ENCODE measurements at places on chromosomes 5 and 9.

GRCh38 chr9:131167146-131167692, 41.8 kb downstream of the NUP214 start:
- no peak for DNase-seq

DNA sequence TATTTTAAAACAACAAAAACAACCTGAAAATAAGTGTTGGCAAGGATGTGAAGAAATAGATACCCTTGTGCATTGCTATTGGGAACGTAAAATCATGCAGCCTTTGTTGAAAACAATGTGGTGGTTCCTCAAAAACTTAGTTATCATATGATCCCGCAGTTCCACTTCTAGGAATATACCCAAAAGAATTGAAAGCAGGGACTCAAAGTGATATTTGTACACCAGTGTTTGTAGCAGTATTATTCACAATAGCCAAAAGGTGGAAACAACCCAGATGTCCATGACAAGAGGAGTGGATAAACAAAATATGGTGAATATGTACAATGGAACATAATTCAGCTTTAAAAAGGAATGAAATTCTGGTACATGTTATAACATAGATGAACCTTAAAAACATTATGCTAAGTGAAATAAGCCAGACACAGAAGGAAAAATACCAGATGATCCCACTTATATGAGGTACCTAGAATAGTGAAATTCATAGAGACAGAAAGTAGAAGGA, 29.0 kb downstream of the IRF1 start:
- DNase-seq = no peak

GRCh38 chr5:103461243-103461642, 101.3 kb downstream of the NUDT12 start:
- DNase-seq = peak; percentile 80

DNA sequence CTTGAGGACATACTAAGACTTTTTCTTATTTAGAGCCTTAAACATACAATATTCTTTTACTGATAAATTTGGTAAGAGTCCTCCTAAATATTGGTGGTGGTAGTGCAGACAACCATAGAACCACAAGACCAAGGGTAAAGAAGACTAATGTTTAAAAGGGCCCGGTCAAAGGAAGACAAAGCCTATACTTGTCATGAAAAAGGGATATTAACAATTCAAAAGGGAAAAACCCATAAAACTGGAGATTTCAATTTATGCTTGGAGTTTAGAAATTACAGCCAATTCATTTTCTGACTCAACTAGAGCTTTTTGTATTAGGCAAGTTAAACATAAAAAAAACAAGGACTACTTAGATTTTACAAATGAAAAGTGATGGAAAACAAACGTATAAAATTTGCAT, 24.4 kb downstream of the FEM1C start:
- no peak for DNase-seq

- DNase-seq = peak; percentile 81
Observed at GRCh38 chr9:87063246-87063645, 115.9 kb upstream of the GAS1 start.

- DNase-seq = no peak
Observed at GRCh38 chr5:82619097-82619496, 340.9 kb upstream of the RPS23 start.

- DNase-seq = no peak
Observed at GRCh38 chr5:42858687-42859086, 47.0 kb upstream of the SELENOP start.

GRCh38 chr5:178545941-178546674, 44.1 kb downstream of the COL23A1 start:
- no peak for DNase-seq

DNA sequence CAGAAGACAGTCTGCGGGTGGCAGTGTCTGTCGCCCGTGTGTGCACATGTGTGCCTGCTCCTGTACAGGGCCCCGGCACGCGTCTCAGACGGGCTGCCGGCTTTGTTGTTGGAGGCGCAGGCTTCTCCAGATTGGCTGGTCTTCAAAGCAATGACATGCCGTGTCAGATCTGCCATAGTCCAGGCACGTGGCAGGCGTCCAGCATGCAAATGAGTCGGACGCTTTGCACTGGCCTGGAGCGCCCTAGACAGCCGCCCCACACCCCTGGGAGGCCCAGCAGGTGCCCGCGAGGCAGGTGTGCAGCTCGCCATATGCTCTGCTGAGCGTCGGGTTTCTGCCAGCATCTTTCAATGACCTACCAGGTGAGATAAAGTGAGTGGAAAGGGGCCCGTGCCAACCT, 71.5 kb downstream of the GADD45G start:
- DNase-seq = no peak

DNA sequence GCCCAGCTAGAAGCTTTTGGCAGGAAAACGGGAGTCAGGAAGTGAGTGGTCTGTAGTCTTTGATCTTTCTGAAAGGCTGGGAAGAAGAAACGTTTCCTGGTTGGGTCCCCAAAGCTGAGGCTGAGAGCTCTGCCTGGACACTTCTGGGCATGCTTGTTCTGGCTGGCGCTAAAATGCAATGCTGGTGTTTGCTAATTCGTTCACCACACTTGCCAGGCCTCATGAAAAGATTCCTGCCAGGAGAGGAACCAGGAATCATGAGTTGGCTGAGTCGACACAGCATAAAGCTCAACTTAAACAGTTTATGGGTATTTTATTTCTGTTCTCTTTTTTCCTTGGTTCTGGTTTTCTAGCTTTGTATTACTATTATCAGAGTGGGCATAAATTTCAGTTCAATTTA, 10.7 kb upstream of the PTGR1 start:
- no peak for DNase-seq

DNA sequence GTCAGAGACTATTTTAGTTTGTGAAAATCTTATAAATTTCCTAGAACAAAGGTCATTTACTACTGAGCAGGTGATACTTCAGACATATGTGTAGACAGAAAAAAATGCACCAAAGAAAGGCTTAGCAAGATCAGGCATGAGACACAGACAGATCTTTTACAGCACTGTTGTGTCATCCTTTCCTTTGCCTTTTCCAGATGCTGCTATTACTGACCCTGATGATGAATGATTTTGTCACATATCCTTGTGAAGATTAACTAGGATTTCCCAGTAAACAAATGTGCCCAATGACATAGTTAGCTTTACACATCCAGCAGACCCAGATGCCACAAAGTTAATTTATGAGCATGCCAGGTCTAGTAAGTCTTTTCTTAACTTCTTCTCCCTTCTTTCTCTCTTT, 68.2 kb downstream of the DMRTA1 start:
- no peak for DNase-seq

DNA sequence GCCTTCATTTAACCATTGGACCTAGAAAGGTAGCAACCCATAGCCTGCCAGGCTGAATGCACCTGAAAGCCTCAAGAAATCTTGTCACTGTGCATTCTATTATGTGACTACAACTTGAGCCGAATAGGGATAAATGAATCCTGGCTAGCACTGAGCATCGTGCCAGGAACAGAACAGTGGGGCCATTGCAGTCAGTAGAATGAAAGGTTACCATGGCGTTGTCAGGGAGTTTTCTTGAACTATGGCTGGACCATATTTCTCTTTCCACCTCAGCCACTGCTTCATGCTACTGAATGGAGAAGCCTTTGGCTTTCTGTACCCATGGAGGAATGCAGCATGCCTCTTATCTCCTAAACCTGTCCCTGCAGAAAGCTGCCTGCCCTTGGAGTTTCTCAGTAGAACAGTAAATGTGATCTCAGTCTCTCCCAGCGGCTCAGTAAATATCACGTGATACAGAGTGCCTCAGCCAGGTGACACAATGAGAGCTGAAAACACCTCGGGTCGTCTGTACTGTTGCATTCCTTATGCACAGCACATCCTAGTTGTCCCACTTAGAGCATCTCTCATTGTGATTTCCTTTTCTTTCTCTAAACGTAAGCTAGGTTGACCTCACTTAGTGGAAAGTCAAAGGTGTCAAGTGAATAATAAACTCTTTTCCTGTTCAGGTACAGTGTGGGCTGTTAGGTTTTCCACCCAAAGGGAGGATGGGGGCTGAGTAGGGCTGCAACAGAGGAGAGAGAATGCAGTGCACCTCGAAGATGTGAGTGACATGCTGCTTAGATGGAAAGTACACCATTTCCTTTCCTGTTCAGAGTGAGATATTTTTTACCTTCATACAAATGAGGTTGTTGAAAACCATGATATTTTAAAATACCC, 115.3 kb downstream of the MACIR start:
- no peak for DNase-seq

- no peak for DNase-seq
Observed at GRCh38 chr5:3025392-3025791, 273.9 kb upstream of the IRX2 start.

GRCh38 chr5:67809589-67809988, 406.0 kb upstream of the PIK3R1 start:
- DNase-seq = no peak

DNA sequence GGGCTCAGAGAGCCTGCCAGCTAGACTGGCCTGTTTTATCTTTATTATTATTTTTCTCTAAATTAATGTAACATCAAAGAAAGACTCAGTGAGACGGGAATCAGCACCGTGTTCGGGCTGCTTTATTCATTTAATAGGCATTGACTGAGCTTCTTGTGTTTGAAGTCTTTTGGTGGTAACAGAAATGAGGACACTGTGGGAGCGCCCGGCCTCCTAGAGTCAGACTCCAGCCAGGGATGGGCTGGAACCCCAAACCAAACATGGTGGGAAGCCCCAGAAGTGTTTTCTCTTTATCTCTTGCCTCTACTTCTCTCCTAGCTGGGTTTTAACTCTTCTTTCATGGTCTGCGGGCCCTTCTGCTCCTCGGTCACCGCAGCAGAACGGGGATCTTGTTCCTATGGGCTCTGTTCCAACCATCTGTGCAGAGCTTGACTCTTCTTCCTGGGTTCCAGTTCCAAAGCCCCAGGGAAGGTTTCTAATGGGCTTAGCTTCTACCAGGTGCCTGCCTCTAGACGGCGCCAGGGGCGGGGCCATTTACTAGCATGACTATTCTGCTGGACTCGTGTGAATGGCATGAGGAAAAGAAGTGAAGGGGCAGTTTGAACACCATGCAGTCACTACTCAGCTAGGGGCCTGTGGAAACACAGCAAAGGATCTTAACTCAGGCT, 123.8 kb downstream of the FGF18 start:
- no peak for DNase-seq

DNA sequence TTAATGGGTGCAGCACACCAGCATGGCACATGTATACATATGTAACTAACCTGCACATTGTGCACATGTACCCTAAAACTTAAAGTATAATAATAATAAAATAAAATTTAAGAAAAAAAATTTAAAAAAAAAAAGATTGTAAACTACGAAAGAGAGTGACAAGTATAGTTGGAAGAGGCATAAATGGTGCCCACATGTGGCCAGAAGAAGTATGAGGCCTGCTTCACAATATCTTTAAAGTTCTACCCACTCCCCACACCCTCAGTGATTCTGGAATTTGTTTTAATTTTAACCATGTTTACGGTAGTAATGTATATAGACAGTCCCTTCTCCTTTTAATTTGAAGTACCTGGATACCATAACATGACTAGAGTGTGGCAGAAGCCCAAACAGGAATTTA, 172.7 kb downstream of the CHSY3 start:
- no peak for DNase-seq
